ENCODE measurements at places on chromosomes 2 and 18.

- DNase-seq = no peak
These were observed 55.9 kb upstream of the SLC66A3 start for GRCh38 chr2:11099122-11100065.

DNA sequence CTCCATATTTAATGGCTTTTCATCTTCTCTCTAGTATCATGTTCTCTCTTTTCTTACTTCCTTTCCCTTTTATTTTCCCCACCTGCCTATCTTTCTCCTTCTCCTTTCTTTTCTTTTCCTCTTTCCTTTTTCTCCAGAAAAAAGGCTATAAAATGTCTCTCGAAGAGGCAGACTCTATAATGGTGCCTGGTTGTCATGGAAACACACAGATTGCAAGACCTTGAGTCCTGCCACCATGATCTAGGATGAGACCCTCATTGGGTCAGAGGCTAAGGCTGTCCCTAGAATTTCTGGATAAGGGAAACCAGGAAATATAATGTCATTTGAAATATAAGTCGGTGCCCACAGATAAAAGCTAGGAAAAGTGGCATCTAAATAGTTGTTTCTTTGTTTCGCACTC, 36.5 kb upstream of the LHCGR start:
- no peak for DNase-seq

DNA sequence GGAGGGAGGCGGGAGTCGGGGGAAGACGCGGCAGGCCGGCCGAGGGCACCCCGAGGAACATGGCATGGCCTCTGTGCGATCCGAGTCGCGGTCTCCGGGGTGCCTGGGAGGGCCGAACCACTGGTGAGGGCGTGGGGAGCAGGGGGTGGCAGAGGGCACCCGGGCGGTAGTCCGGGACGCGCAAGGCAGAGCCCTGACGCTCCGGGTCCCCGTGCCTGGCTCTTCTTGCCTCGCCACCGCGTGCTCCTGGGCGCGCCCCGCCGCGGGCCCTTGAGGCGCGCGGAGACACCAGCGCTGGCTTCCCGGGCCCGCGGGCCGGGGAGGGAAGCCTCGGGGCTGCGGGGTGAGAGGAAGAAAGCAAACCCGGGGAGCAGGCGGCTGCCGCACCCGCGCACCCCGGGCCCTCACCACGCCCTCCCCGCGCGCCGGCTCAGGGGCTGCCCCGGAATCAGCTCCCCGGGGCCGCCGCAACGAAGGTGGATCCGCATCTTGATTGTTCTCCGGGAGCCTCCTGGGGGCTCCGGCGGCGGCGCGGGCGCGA, 4.3 kb downstream of the SOX11 start:
- peak; percentile 65 for DNase-seq

GRCh38 chr2:69253611-69254301, 133.3 kb downstream of the GFPT1 start:
- peak; percentile 100 for DNase-seq

DNA sequence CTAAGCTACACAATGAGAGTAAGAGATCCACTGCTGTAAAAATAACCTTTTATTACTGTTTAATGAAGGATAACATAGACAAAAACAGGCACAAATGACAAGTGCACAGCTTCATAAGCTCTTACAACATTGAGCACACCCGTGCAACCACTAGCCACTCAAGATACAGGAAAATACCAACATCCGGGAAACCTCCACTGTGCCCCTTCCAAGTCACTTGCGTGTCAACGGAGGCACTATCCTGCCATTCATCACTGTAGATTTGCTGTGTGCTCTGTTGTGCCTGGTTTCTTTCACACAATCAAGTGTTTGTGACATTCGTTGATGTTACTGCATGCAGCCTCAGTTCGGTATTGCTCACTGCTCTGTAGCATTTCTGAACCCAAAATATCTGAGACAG, 292.9 kb upstream of the MYT1L start:
- DNase-seq = no peak

DNA sequence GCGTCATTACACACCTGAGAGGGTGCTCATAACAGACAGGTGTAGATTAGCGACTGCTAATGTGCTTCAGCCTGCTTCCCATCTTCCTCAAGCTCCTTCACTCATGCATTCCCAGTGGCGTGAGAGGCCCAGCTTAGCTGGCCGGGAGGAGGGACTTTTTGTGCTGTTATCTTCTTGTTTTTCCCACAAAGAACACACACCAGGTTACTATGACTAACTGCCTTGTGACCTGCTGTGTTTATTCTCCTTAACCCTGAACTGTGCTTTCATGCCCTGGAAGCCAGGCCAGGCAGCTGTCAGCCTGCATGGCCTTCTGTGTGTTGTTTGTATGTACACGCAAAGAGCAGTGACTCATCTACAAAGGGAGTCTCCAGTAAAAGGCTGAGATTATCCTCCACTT, 143.8 kb downstream of the PIEZO2 start:
- DNase-seq = peak; percentile 100

GRCh38 chr18:54720620-54721019, 107.7 kb upstream of the RAB27B start:
- no peak for DNase-seq

- DNase-seq = peak; percentile 33
These were observed 834 bp upstream of the BUB1 start for GRCh38 chr2:110678457-110679336.

DNA sequence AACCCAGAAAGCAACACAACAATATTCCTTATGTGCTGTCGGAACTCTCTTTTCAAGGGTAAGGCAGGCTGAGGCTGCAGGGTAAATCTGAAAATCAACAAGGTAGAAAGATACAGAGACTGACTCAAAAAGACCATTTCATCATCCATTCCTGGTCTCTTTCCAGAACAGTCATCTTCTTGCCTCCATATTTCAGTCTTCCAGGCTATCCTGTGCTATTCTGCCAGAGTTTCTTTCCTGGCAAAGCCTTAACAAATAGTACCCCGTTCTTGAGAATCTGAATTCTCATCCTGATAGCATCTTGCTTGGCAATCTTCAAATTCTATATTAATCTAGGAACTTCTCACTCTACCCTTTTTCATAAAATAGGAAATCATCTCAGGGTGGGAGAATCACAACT, 15.5 kb downstream of the DPP10 start:
- DNase-seq = no peak

DNA sequence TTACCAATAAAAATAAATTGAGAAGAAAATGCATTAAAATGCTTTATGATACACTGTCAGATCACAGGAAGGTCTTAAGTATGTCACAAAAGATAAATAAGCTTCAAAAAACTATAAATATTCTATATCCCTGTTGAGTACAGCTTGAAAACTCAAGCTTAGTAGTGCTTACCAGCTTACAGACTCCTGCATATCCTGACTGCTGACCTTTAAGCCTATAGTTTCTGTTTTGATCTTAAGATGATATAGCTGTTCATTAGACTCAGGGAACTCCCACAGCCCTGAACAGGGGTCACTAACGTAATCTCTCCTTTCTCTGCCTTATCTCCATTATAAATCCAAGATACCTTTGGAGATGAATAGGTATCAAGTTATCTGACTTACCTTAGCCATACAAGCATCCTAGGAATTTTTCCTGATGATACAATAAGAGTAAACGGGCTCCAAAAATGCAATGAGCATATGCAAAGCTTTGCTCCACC, 93.7 kb upstream of the RBBP8 start:
- DNase-seq = no peak

DNA sequence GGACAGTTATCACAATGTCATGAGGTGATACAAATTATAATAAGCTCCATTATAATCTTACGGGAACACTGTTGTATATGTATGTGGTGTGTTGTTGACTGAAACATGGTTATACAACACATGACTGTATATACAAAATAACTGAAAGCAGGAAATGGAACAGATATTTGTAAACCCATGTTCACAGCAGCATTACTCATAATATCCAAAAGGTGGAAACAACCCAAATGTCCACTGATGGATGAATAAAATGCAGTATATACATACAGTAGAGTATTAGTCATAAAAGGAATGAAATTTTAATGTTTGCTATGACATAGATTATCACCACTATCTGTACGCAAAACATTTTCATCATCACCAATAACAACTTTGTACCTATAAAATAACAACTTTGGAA, 107.3 kb downstream of the USP34 start:
- no peak for DNase-seq

- DNase-seq = peak; percentile 1
These were observed 61.2 kb upstream of the MRPS9 start for GRCh38 chr2:104976603-104977120.

- peak; percentile 29 for DNase-seq
These were observed 1.0 kb downstream of the ZCCHC2 start for GRCh38 chr18:62523631-62524439.

GRCh38 chr2:96203130-96204028, 5.2 kb downstream of the STARD7 start:
- no peak for DNase-seq

GRCh38 chr2:241507430-241508239, 749 bp downstream of the STK25 start:
- DNase-seq = peak; percentile 45

DNA sequence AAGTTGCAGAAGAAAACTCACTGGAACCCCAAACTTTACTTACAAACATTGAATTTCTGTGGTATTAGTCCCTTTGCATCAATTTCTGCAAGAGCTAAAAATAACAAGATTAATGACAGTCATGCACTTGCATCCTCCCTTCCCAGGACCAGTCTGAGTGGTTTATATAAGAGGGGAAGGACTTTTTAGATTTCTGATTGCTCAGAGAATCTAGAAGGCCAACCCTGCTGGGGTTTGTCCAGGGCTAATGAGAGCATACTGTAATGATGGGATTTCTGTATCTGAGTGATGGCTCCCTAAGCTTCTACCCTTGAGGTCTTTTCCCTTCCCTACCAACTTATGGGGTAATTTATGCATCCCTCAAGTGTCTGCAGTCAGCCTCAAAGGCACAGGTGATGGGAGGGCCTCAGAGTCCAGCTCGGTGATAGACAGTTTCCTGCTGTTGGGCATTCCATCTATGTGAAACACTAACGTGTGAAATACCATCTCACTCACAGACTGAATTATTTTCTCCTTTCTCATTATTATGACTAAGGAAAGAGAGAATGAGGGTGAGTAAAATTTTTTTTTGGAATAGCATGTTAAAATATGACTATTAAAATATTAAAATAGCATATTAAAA, 556.3 kb downstream of the RIT2 start:
- no peak for DNase-seq

- no peak for DNase-seq
These were observed 4.4 kb upstream of the NEU4 start for GRCh38 chr2:241804326-241805229.

DNA sequence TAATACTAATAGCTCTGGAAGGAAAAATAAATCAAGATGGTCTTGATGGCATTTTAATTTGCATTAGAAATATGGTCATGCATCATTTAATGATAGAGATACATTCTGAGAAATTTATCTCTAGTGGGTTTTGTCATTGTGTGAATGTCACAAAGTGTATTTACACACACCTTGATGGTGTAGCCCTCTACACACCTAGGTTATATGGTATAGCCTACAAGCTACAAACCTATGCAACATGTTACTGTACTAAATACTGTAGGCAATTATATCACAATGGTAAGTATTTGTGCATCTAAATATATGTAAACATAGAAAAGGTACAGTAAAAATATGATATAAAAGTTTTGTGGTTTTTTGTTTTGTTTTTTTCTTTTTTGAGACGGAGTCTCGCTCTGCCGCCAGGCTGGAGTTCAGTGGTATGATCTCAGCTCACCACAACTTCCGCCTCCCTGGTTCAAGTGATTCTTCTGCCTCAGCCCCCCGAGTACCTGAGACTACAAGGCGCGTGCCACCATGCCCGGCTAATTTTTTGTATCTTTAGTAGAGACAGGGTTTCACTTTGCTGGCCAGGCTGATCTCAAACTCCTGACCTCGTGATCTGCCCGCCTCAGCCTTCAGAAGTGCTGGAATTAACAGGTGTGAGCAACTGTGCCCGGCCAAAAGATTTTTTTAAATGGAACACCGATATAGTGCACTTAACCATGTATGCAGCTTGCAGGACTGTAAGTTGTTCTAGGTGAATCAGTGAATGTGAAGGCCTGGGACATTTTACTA, 83.7 kb upstream of the UBXN4 start:
- DNase-seq = no peak

- peak; percentile 52 for DNase-seq
These were observed 20.1 kb upstream of the SELENOI start for GRCh38 chr2:26325851-26326250.

GRCh38 chr2:169771021-169771420, 27.6 kb upstream of the SSB start:
- DNase-seq = no peak

DNA sequence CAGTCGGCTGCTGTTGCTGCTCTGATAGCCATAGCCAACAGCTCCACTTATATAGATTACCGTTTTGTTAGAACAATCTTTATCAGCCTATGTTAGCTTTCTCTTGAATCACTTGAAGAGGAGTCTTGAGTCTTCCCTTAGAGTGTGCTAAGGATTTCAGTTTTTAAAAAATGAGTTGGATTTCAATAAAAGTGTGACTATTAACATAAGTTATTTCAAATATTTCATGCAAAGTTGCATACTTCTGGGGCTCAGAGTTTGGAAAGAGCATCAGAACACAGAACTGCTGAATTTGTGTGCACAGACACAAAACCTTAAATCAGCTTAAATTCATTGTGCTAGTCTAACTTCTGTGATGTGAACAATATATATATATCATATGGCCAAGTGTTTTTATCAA, 174.7 kb downstream of the MTX2 start:
- no peak for DNase-seq

DNA sequence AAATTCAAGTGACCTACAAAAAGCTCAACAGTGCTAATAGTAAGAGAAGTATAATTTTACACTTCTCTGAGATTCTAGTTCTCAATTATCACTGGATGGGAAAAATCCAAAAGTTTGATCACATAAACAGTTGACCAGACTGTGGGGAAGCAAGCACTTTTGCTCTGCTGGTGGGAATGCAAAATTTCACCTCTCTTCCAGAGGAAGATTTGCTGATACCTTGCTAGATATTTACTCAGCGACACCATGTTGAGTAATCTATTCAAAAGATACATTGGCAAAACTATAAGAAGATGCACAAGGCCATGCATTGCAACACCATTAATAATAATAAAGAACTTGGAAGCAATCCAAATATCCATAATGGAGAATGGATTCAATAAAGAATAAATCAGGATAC, 204.4 kb downstream of the MREG start:
- DNase-seq = no peak

GRCh38 chr2:100924122-100924519, 78.0 kb upstream of the RPL31 start:
- DNase-seq = no peak

GRCh38 chr2:48319863-48320262, 210.1 kb upstream of the STON1 start:
- DNase-seq = no peak

GRCh38 chr2:74317701-74318100, 25.5 kb downstream of the SLC4A5 start:
- peak; percentile 14 for DNase-seq

DNA sequence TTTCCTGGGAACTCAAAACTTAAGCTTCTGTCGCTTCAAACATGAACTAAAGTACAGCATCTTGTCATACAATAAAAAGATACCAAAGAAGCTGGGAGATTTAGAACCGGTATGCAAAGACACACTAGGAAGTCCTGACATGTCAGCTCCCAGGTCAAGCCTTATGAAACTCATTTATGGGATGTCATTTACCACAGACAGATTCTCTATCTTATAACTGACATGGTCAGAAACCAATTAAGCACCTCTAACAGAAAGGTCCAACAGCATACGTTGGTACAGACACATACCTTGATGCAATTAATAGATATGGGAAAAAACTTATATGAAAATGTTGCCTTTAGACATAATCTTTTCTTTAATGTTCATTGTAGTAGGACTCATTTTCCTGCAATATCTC, 169.0 kb downstream of the SRBD1 start:
- no peak for DNase-seq

GRCh38 chr2:237122214-237122666, 36.6 kb downstream of the COPS8 start:
- peak; percentile 75 for DNase-seq
